ENCODE measurements at places on chromosomes 7 and 10.

- DNase-seq = peak; percentile 4
These were observed 84.3 kb upstream of the PHF14 start for GRCh38 chr7:10889266-10889898.

GRCh38 chr10:71128311-71128980, 83.9 kb upstream of the UNC5B start:
- DNase-seq = no peak

DNA sequence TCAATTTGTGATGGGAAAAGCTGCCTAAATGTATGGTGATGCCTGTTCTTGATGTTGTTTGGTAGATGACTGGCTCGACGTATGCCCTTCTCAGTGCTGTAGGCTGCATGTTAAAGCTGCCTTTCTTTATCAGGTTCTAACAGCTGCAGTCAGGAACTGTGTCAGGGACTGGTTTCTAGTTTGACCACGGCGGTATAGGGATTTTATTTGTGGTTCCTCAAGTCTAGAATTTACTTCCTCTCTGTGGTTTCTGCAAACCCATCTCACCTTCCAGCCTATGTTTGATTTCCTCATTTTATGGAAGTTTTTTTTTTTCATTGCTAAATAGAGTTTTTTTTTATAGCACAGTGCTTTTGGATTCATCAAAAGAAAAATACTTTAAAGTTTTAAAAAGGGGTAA, 26.5 kb downstream of the LMTK2 start:
- no peak for DNase-seq

- DNase-seq = no peak
These were observed 65.4 kb upstream of the STK17A start for GRCh38 chr7:43517464-43517863.

DNA sequence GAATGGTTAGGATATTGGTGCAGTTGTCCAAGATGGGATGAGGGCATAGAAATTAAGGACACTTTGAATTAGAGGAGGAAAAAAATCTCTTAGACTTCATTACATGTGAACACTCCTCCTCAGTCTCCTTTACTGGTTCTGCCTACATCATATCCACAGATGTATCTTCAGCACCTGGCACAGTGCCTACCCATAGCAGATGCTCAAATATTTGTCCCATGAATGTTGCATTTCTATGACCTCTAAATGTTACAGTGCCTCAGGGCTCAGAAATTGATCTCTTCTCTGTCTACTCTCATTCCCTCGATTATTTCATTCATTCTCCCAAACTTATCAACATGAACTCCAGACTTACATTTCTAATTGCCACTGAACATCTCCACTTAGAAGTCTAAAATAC, 17.1 kb downstream of the CNNM1 start:
- no peak for DNase-seq

- no peak for DNase-seq
These were observed 130.2 kb downstream of the EGFR start for GRCh38 chr7:55149001-55149400.

DNA sequence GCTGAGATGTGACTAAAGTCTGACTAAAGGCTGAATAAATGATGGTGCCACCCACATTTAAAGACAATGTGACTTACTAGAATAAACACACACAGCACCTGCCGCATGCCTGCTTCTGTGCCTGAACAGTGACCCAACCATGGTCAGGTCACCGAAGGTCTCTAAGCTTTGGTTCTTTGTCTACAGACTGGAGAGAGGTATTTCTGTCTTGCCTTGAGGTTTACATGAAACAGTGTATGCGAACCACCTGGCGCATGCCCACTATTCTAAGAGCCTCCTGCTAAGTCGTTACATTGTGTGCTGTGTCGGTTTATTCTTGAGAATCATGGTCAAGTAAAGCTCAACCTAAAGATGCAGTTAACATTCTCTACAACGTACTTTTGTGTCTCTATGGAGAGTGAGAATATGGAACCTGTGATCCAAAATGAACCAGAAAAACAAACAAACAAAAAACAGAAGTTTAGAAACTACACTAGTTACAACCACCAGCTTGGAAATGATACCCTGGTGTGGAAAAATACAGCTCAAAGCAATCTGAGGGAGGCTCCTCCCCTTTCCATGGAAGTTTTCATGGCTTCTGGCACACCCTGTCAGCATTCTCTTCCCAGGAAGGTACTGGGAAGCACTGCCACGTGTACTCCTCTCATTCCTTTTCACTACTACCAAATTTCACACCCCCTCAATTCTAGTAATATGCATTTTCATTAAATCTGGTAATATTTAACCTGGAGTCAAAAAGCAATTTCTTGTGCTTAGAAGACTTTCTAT, 40.0 kb downstream of the VOPP1 start:
- no peak for DNase-seq

- DNase-seq = no peak
These were observed 85.5 kb upstream of the PDE1C start for GRCh38 chr7:32155712-32156111.

DNA sequence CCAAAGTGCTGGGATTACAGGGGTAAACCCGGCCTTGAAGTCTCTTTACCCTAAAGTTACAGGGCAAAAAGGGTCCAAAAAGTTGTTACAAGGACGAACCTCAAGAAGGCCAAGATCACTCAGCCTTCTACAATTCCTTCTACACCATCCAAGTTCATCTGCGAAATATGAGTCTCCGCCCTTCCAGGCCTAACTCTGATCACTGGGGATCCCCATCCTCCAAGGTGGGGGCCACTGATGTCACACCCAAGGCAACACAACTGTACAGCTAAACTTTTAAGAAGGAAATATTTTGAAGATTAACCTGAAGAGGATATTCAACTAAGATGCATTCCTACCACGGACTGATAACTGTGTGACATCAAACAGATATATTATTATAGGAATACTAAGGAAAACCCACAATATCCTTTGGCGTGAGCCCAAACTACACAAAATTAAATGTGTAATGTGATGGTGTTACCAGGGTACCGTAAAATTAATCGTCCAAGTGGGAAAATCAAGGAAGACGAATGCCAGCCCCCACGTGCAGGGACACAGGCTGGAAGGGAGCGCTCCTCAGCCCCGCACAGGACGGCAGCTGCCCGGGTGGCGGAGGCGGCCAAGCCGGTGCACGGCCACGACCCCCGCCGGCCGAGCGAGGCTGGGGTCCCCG, 1.0 kb downstream of the PAXIP1 start:
- no peak for DNase-seq

GRCh38 chr10:110275128-110275729, 29.5 kb downstream of the SMNDC1 start:
- DNase-seq = no peak

- DNase-seq = no peak
These were observed 8.3 kb upstream of the FMC1 start for GRCh38 chr7:139332697-139333359.

- DNase-seq = no peak
These were observed 137.5 kb downstream of the SNX10 start for GRCh38 chr7:26429168-26429567.

GRCh38 chr10:132395704-132396493, 1.1 kb upstream of the PWWP2B start:
- DNase-seq = no peak

DNA sequence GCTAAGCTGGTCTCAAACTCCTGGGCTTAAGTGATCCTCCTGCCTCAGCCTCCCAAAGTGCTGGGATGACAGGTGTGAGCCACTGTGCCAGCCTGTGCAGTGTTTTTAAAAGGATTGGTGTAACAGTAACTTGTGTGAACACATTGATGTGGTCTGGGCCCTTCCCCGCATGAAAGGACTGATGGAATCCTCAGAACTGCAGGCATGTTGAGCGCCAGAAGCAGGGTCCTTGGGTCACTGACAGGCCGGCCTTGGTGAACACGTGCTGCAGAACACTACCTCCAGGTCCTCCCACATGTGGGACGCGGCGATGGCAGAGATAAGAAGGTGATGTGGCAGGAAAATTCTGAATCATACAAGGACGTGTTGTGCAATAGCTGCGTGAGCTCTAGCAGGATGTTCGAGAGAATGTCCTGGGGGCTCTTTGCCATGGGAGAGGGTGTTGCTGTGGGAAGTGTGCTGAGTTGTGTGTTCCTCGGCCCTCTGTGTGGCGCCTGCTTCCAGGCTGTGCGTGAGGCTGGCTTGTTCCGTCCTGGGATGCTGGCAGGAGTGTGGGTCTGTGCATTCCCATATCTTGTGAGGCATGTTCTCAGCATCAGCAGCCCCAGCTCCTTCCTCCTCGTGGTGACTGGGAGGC, 68.2 kb downstream of the DNAJB6 start:
- peak; percentile 36 for DNase-seq

DNA sequence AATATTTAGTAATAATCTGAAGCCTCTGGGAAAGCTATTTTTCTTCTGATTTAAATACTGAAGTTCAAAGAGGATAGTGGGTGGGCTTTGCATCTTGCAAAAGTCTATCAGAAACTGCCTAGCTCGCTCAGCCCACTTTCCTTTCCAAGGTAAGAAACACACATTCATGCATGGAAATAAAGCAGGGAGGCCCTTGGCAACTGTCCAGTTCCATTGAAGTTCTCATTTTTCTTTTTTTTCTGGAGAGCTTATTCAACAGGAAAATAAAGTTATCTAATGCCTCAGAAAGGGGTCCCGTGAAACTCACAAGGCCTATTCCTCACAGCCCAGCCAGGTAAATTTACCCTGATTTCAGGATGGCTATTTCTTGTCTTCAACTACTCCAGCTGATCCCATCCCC, 654.9 kb downstream of the KCNMA1 start:
- DNase-seq = no peak

DNA sequence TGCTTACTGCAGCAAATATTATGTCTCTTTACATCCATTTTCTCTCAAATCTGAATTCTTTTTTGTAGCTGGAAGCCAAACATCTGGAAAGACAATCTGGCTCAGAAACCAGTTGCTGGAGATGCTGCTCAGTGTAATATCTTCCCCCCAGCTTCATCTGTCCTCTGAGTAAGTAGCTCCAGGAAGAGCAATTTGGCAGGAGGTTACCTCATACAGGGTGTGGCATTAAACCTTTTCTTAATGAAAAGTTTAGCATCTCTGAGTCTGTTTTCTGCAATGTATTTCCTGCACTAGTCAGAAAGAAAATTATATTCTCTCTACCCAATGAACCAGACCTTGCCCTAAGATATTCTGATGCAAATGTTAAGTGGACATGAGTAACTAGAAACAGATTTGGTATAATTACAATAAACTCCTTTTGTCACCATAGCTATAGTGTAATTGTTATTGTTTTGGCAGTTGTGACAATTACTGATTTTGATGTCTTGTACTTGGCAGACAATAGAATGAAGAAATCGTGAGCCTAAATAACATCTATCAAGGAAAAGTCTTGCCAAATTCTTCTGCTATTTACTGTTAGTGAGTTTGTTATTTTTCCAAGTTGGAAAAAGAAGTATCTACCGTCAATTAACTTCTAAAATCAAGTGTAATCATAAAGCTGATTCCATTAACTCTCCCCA, 123.3 kb downstream of the WDFY4 start:
- no peak for DNase-seq

- no peak for DNase-seq
These were observed 828.2 kb downstream of the TNS3 start for GRCh38 chr7:46753662-46754061.

GRCh38 chr7:95264363-95264891, 59.9 kb downstream of the PON1 start:
- no peak for DNase-seq

- peak; percentile 75 for DNase-seq
These were observed 66.4 kb upstream of the STRIP2 start for GRCh38 chr7:129367700-129368388.

All from stimulated activated CD4-positive, alpha-beta T cell treated with anti-CD3 and anti-CD28 coated beads, Interleukin-12 subunit alpha, Interleukin-12 subunit beta, amount 100 ng/mL, for 24 hours (primary cell).